ENCODE measurements at places on chromosomes 7 and 10.

DNA sequence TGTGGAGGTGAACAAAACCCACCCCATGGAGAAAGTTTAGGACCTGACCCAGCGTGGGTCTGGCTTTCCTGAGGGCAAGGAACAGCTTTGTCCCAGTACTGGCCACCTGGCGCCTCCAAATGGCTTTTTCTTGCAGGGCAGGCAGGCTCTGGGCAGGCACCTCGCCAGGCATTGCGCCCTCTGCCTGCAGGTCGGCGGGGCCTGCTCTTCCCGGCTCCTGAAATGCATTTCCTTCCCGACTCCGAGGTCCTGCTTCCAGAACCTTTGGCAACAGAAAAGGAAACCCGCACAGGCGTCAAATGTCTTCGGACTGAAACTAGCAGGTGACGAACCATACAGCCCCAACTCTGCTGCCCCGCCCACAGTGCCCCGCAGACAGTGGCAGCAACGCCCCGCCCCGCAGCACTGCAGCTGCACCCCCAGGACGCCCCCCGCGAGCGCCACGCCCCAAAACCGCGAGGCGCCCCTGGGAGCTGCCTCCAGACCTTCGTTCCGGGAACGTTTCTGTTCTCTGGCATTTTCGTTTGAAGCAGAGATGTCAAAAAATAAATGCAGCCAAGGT is 65.5 kb downstream of the C10orf143 start:
- peak; percentile 77 for DNase-seq

DNA sequence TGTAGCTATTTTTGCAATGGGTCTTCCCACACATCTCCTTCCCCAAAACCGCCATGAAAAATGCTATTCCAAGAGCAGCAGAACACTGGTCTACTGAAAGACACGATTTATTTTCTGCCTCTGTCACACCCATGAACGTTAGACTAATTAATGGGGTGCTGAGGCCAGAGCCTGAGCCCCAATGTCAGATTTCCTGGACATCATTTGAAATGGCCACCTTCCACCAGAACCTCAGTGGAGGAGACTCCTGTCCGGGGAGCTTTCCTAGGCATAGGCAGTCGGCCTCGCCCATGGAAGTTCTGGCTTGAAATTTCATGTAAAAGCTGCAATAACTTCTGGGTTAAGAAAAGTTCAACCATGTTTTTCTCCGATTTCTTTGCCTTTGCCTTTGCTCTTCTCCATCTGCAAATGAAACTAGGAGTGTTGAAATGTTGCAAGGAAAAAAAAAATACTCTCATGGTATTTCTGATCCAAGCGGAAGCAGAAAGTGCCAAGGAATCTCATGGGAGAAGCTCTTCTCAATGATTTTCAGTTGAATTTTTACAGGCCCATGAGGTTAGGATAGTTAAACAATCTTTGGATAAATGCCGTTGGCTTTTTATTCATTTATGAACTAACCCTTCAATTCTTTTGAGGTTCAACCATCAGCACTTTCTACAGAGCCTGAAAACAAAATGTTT is 570.8 kb upstream of the MGMT start:
- no peak for DNase-seq

- no peak for DNase-seq
These were observed 715.2 kb upstream of the GRM3 start for GRCh38 chr7:85928500-85928899.

- no peak for DNase-seq
These were observed 69.1 kb downstream of the ZMIZ1 start for GRCh38 chr10:79137826-79138225.

- DNase-seq, result no peak
These were observed 379.4 kb upstream of the KIAA1217 start for GRCh38 chr10:23829556-23829955.

GRCh38 chr10:122407375-122408125 is 33.0 kb downstream of the PLEKHA1 start:
- DNase-seq, result no peak

GRCh38 chr7:8125680-8126444 is 136.1 kb downstream of the ICA1 start:
- DNase-seq, result no peak

- no peak for DNase-seq
These were observed 235.7 kb downstream of the AGMO start for GRCh38 chr7:15326044-15326644.

- DNase-seq, result peak; percentile 65
These were observed 16.9 kb upstream of the GPR146 start for GRCh38 chr7:1027242-1028043.

DNA sequence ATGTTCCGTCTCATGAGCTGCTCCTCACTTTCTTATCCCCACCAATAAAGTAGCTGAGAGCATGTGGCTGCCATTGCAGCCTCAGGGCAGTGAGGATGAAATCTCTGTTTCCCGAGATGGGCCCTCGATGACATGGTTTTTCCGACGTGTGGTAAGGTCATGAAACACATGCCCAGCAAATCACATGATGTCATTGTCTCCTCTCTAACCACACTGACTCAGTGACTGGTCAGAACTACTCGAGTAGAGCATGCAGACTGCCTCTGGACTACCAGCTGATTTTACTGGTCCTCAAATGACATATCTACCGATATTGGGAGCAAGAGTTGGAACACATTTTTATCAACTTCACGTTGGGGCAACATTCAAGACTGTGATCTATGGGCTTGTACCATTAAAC is 786.1 kb downstream of the CNTNAP2 start:
- DNase-seq, result no peak

DNA sequence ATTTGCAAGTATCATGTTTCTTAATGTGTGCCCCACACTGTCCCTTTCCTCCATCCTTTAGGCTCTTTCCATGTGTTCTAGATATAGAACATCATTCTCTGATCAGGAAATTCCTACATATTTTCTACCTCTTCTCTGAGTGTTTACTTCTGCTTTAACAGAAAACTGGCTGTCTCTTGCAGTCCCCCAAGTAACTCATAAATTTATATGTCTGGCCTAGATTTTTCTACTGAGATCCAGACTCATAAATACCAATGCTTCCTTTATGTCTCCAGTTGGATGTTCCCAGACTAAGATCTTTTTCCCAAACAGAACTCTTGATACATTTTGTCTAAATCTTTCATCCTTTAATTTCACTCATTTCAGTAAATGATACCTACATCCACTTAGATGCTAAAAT is 181.8 kb downstream of the CDK14 start:
- no peak for DNase-seq

DNA sequence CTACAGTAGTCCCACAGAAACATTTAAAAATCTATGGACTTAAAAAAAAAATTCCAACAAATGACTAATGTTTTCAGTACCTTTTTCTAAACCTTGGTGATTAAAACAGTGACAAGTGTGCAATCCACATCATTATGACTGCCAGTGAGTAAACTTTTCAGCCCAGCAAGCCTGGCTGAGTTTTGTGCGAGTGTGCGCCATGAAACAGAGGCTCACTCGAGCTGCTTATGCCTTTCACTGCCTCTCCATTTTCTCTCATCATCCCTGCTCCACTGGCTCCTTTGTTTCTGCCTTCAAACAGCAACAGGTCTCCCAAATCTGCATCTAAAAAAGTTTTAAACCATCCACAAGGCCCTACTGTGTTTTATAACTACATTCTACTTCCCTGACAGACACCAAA is 105.8 kb downstream of the USP6NL start:
- DNase-seq, result no peak

Data from H1 (cell line).